ENCODE measurements at places on chromosomes 3 and 15.

DNA sequence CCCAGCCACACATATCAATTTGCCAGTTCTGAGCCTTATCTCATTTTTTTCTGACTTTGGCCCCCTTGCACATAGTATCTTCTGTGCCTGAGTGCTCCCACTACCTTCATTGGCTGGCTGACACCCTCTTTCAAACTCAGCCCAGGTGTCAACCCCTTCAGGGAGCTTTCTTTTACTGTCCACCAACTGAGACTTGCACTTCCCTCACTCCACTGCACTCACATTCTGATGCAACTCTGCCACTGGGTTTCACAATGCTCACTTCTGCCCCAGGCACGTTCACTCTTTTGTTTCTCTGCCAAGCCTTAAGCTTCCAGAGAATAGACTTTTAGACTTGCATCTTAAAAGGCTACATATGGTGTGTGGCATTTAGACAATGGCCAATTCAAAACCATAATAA, 101.5 kb upstream of the CBLB start:
- DNase-seq, result no peak

DNA sequence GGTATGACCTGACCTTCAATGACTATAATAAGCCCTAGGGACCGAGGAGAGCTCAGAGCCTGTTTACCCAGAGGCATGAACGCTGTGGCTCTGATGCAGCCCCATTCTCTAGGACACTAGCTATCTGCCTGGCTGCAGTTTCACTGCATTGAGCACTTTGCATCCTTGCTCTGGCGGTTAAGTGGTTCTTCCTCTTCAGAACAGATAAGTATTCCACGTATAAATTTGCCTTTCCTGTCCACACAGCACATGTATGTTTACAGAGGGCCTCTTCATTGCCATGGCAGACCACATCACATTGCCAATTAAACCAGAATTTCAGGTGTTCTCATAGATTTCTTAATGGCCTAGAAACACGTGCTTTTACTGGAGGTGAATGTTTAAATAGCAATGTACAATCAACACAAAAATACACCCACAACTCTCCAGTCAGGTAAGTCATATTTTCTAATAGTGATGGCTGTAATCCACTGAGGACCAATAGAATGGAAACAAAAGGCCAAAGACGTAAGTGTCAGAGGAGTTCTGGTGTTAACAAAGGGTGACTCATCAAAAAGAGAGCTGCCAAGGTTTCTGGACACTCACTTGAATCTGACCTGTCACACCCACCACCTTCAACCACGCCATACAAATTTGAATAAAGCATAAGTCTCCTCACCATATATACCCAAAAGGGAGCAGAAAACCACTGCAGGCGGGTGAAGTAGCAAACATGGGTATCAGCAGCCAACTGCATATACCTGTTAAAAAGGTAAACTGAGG, 553.4 kb downstream of the OCA2 start:
- DNase-seq, result no peak

DNA sequence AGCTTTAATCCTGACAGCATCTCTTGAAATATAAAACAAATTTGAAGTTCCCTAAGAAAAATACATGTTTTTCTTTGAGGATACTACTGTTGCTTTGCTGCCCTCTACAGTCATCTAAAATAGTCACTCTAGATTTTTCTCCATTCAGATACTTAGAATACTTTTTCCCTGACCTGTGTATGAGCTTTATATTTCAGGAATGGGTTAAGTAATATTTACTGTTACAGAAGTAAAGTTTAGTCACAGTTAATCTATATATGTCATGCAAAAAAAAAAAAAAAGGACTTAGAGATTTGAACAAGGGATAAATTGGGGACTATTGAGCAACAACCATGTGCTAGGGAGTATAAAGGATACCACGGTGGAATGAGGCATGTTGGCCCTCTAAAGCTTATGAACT, 8.8 kb downstream of the NECTIN3 start:
- no peak for DNase-seq

- DNase-seq, result no peak
Observed at GRCh38 chr3:127061641-127062040, 78.7 kb downstream of the PLXNA1 start.

DNA sequence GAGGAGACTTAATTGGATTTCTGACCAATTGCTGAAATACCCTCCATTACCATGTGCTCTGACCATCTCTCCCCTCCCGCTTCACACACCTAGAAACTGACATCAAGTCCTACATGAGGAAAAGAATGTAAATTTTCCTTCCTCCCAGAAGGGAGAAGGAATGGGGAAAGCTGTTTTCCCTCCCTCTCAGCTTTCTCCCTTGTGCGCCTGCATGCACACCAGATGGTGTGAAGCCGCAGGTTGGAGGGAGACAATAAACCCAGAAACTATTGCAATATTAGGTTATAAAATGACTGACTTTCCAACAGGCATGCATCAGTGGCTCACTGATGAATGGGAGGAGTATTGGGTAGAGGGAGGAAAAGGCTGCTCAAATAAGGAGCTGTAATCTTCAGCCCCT, 50.9 kb downstream of the MB21D2 start:
- DNase-seq, result no peak
